Cortex of kidney (tissue), 1 donor: ENCODE measurements at places on chromosomes 1 and 21.

- no peak for DNase-seq
These were observed 63.0 kb upstream of the MPC2 start for GRCh38 chr1:167999877-168000276.

GRCh38 chr1:2127187-2128145, 67.1 kb downstream of the FAAP20 start:
- no peak for DNase-seq

GRCh38 chr1:180130651-180131050, 24.0 kb upstream of the QSOX1 start:
- no peak for DNase-seq

DNA sequence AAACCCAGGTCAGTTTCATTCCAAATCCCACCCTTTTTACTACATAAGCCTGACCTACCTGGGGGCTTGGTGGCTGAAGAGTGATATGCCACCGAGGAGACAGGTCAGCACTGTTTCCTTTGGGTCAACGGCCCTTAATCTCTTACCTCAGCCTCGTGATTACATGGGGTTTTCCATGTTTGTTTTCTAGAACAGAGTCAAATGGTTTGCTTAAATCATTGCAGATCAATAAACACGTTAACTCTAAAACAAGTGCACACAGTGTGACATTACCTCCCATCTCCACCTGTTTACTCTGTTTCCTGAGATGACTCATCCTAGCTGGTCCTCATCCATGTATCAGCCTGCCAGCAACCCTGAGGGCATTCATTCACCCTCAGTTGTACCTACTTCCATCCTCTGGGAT, 40.8 kb upstream of the TP53BP2 start:
- DNase-seq = no peak

- DNase-seq = no peak
These were observed 232.8 kb upstream of the PTBP2 start for GRCh38 chr1:96488777-96489176.

DNA sequence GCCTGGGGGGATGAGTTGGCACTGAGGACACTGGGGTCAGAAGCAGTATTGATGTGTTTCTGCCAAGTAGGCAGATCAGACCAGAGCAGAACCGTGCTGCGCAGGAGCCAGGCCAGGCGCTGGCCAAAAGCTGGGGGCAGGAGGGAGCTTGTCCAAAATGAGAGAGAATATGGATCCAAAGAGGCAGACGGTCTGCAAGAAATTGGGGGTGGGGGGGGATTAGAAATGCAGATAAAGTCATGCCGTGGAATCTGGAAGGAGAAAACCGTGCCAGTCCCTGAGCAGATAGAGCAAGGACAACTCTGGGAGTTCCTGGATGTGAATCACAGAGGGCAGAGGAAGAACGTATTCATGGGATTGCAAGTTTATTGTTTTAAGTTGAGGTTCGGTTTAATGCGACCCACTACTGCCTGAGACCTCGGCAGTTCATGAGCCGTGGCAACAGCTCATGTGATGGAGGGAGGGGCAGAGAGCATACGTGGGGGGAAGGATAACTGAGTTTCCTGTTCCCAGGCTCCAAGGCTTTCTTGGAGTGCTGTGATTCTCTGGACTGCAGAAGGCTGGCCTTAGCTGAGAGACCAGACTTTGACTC, 224.0 kb downstream of the FGGY start:
- DNase-seq = no peak

- DNase-seq = no peak
These were observed 84.7 kb downstream of the URB2 start for GRCh38 chr1:229710746-229711145.

DNA sequence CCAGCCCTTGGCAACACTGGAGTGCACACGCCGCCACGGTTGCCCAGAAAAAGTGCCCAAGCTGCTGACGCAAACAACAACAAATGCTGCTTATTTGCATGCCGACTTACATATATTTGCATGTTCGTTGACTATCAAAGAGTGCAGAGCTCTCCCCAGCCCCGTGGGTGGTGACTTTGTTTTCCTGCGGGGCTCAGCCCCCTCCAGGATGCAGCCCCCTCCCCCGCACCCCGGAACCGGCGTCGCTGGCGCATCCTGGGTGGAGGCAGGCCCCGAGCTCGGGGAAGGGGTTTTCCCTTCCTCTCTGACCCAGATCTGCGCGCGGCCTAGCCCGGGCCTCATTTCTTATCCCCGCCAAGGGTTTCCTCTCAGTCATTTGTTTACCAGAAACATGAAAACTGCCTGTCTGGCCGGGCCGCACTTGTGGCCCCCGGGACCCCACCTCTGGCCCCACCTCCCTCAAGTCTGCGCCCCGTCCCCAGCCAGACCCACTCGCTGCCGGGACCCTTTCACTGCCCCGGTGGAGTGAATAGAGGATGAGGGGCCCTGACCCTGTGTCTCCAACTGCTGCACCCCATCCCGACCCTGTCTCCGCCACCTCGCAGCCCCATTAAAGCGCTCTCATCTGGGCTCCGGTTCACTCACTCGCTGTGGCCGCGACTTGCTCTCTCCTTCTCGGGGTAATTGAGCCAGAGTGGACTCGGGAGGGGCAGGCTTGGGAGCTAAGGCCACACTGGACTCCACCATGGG, 5.5 kb downstream of the TNFRSF25 start:
- no peak for DNase-seq
